ENCODE measurements at places on chromosomes 4 and X.

- DNase-seq, result no peak
Measured at GRCh38 chrX:54357414-54358377, at the start of gene WNK3. Gene WNK3, minus strand, starts transcription at chrX:54358046.

GRCh38 chr4:110134269-110134869 lies 64.0 kb downstream of the ELOVL6 start:
- no peak for DNase-seq

GRCh38 chr4:3497523-3498389 lies 34.5 kb downstream of the LRPAP1 start:
- DNase-seq, result no peak

GRCh38 chr4:159489646-159490045 lies 386.8 kb downstream of the RAPGEF2 start:
- DNase-seq, result no peak

- no peak for DNase-seq
Measured at GRCh38 chr4:75158451-75158850, 225.5 kb downstream of the PARM1 start.

DNA sequence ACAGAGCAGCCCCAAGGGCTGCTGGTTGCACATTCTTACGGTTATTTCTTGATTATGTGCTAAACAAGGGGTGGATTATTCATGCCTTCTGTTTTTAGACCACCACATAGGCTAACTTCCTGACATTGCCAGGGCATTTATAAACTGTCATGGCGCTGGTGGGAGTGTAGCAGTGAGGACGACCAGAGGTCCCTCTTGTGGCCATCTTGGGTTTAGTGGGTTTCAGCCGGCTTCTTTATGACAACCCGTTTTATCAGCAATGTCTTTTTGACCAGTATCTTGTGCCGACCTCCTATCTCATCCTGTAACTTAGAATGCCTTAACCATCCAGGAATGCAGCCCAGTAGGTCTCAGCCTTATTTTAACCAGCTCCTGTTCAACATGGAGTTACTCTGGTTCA lies 212.4 kb upstream of the GRID2 start:
- no peak for DNase-seq

- no peak for DNase-seq
Measured at GRCh38 chr4:186940476-186940875, 216.8 kb upstream of the FAT1 start.

GRCh38 chr4:1051472-1051871 lies 40.0 kb downstream of the FGFRL1 start:
- DNase-seq, result no peak

DNA sequence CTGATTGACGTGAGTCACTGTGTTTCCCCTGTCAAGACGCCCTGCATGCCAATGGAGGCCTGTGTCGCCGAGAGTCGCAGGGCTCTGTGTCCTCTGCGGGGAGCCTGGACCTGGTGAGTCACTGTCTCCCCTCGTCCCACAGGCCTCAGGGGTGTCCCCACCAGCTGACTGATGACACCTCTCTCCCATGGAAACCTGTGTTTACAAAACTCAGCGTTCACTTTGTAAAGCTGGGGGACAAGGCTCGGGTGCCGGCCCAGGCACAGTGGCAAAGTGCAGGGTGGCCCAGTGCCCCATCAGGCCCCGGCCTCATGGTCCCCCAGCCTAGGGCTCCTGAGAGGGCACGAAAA lies 21.2 kb upstream of the HGFAC start:
- DNase-seq, result no peak

- DNase-seq, result peak; percentile 95
Measured at GRCh38 chr4:123444290-123444731, 47.7 kb downstream of the SPRY1 start.

DNA sequence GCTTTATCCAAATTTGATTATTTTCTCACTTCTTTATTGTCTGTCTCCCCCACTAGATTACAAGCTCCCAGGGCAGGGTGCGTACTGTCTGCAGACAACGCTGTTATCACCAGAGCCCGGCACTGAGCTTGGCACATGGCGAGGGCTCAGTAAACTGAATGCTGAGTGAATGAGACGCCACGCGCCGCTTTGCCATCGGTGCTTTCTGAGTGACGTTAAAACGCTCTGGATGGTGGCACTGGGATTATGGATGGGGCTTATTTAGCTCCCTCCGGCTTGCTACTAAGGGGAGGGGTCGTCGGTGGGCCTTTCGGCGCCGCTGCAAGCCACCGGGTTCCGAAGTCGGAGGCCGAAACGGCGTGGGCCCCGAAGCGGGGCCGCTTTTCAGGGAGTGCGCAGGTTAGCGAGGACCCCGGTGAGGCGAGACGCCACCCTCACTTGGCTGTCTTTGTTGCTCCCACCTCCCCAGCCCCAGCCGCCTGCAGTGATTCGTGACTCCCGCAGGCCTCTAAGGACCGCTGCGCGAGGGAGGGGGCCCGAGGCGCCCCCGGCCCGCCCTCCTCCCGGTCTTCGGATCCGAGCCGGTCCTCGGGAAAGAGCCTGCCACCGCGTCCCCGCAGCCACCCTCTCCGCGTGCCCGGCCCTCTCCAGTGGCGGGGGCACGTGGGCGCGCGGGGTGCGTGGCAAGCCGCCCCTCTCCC lies 569 bp upstream of the FHL1 start:
- no peak for DNase-seq

DNA sequence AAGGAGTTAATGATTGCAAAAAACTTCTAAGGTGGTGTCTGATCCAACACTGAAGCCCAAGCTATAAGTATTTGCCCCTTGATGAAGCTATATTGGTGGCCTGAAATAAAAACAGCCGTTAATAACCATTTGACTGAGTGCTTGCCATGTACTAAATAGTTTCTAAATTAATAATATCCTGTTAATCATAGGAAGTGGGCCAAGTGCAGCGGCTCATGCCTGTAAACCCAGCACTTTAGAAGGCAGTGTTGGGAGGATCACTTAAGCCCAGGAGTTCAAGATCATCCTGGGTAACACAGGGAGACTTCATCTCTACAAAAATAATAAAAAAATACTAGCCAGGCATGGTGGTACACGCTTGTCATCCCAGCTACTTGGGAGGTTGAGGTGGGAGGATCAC lies 8.3 kb downstream of the NDP start:
- DNase-seq, result no peak

All from bone marrow (tissue), 2 donors.